ENCODE measurements at places on chromosomes 16 and 17.

DNA sequence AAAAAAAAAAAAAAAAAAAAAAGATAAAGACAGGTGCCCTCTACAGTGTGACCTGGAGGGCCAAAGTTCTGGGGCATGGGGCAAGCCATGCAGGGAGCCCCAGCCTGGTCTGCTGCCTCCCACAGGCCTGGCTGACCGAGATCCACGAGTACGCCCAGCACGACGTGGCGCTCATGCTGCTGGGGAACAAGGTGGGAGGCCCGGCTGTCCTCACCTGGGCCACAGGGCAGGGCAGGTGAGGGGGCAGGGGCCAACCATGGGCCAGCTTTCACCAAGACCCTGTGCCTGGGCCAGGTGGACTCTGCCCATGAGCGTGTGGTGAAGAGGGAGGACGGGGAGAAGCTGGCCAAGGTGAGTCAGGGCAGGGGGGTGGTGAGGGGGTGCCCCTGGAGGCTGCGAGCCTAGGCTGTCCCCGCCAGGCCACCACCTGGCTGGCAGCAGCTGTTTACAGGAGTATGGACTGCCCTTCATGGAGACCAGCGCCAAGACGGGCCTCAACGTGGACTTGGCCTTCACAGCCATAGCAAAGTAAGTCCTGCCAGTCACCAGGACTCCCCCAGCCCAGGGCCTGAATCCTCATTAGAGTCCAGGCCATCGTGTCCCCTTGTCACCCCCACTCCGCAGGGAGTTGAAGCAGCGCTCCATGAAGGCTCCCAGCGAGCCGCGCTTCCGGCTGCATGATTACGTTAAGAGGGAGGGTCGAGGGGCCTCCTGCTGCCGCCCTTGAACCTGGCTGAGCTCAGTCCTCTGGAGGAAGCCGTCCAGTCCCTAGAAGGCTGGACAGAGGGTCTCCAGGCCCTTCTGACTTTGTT, 2.7 kb upstream of the TRAF7 start:
- peak overlapping the region; percentile 87 for H3K4me3 ChIP-seq
- no peaks in the 10 kb centered on the region for H3K36me3 ChIP-seq
- no peaks in the 10 kb centered on the region for H3K27me3 ChIP-seq
- peaks cover 75% of the 10 kb centered on the region for H3K4me1 ChIP-seq
- no peak for DNase-seq

DNA sequence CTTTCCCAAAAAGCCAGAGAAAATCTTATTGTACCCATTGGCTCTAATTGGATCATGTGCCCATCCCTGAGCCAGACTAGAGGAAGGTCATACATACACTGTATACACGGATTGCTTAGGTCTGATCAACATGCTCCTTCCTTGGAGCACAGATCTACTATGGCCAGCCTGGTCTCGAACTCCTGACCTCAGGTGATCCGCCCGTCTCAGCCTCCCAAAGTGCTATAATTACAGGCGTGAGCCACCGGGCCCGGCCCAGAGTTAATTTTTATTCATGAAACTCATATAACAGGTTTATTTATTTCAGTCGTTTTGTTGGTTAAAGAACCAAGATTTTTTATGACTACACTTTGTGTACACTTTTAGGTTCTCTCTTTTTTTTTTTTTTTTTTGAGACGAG, 1.2 kb upstream of the TAOK1 start:
- H3K27ac ChIP-seq, result no peak overlapping the region
- no peaks in the 10 kb centered on the region for H3K27me3 ChIP-seq
- no peak overlapping the region for H3K4me3 ChIP-seq
- peaks cover 19% of the 10 kb centered on the region for H3K4me1 ChIP-seq
- no peaks in the 10 kb centered on the region for H3K36me3 ChIP-seq
- DNase-seq, result no peak

DNA sequence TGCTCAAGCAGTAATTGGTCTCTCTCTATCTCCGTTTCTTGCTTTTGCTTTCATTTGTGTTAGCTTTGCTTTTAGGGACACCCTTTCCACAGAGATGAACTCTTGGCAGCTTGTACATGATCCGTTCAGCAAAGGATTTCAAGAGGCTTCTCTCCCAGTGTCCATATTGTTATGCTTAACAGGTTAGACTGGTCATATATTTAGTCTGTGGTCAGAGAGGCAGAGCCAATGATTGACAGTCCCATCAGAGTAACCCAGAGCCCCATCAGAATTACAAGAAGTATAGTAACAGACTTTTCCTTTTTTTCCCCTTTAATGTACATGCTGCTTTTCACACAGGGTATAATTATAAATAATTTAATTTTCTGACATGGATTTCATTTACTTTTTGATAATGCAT, 34.4 kb downstream of the GDPD1 start:
- DNase-seq, result no peak
- H3K4me3 ChIP-seq, result no peak overlapping the region
- no peaks in the 10 kb centered on the region for H3K36me3 ChIP-seq
- H3K27me3 ChIP-seq, result no peaks in the 10 kb centered on the region
- no peak overlapping the region for H3K27ac ChIP-seq

DNA sequence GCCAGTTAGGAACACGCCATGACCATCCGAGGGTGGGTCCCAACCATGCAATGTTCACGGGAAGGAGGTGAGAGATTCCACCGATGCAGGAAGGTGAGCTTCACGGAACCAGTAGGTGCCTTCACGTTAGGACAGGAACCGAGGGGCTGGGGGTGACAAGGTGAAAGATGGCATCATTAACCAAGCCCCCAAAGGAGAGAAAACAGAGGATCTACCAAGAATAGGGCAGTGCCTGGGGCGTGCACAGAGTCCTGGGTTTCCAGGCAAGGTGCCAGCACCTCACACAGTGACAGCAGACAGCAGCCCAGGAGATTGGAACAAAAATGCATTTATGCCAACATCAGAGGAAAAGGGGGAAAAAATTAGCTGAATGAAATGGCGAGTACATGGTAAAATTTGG, 137.9 kb downstream of the GSG1L start:
- no peak for DNase-seq
- H3K27me3 ChIP-seq, result no peaks in the 10 kb centered on the region
- H3K4me1 ChIP-seq, result no peaks in the 10 kb centered on the region
- H3K27ac ChIP-seq, result no peak overlapping the region

DNA sequence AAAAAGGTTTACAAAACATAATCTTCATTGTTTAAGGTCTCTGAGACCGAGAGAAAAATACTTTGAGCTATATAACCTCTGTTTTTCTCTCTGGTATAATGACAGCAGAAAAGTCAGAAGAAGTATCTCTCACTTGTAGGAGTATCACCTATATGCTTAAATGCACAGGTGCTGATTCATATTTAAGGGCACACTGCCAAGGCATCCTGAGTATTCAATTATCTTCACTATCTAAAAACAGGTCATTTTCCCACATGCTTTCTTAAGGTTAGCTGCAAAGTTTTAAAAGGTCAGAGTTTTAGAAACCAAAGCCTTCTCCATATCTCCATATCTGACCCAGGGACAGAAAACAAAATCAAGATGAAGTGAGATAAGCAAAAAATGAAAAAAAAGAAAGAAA, 99.3 kb upstream of the C17orf78 start:
- no peak overlapping the region for H3K27ac ChIP-seq
- H3K36me3 ChIP-seq, result peaks cover 33% of the 10 kb centered on the region
- no peaks in the 10 kb centered on the region for H3K4me1 ChIP-seq
- DNase-seq, result no peak
- H3K27me3 ChIP-seq, result no peaks in the 10 kb centered on the region
- no peak overlapping the region for H3K4me3 ChIP-seq

All from tibial nerve (tissue), 4 donors.